ENCODE measurements at places on chromosomes 6 and 20.
A peak's percentile ranks its signal among the peaks of the same experiment; 100 is the strongest.

DNA sequence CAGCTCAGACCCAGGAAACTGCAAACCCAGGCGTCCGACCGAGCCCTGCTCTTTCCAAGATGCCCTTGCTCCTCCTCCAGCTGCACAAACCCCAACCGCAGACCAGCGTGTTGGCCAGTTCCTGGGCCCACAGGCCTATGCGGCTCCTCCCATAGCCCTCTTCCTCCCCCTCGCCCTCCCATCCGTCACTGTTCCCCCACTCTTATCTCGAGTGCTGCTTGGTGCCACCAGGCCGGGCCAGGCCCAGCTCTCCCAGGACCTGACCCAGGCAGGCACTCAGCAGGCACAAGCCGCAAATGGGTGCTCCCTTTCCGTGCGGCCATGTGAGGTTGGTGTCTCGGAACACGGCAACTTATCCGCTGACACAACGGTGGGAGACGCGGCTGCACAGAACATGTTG is 28.6 kb downstream of the ADRM1 start:
- no peak for DNase-seq

DNA sequence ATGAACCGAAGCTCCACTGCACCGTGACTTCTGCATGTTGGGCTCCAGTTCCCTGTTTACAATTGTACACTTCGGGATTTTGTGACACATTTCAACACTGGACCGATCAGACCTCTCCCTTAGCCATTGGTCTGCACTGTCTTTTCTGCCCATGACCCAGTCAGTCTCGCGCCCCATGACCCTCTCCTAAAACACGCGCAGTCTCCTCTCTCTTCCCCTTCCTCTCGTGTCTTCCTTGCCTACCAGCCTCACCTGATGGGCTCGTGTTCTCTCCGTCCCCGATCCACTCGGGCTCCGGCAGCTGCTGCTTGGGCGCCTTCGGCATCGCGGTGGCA is 535 bp upstream of the ABCF1 start:
- no peak for DNase-seq

DNA sequence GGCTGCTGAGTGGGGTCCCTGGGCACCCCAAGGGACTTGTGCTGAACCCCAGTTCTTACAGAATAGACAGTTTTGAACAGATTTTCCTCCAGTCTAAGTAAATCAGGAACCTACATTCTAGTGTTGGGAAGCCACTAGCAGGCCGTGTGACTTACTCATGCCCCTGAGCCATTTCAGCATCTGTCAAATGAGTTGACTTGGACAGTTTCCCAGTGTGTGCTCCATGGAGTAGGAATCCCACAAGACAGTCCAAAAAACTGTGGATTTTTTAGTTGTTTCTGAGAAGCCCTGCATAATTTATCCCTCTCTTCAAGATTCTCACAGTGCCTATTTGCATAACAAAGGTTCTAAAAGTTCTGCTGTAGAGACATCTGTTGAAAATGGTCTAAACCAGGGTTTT is 2.1 kb downstream of the GABRR2 start:
- DNase-seq: no peak

- DNase-seq: peak; percentile 80
Measured at GRCh38 chr6:39189915-39190544, 39.2 kb downstream of the KCNK5 start.

DNA sequence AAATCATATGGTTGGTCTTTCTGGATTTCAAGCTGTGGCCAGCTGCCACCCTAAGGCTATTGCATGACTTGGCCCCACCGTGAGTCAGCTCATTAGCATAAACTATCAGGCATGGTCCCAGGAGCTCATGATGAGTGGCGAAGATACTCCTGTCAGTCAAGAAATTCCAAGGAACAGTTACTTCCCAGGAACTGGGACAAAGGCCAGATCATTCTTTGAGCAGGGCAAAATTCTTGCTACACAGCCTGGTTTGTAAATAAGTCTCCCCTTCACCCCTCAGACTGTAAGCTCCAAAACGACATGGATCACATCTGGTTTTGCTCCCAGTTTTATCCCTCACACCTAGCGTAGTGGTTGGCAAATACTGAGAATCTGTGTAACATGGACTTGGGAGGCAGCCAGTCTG is 33.0 kb upstream of the KIAA1586 start:
- no peak for DNase-seq

GRCh38 chr6:41548098-41548840 is 2.1 kb downstream of the FOXP4 start:
- DNase-seq: no peak

DNA sequence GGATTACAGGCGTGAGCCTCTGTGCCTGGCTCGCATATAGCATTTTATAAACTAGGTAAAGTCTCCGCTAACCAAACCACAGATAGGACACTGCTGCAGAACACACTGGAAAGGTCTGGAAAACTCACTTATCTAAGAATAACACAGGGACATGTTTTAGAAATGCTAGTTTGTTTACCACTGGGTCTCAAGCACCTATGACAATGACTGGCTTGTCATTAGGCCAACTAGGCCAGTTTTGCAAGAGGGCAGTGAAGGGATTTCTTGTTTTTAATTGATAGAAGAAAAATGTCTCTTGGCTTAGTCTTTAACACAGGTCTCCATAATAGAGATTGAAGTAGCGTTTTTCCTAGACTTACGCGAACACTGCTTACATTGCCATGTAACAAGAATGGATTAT is 201.4 kb downstream of the TMEM242 start:
- DNase-seq: no peak

DNA sequence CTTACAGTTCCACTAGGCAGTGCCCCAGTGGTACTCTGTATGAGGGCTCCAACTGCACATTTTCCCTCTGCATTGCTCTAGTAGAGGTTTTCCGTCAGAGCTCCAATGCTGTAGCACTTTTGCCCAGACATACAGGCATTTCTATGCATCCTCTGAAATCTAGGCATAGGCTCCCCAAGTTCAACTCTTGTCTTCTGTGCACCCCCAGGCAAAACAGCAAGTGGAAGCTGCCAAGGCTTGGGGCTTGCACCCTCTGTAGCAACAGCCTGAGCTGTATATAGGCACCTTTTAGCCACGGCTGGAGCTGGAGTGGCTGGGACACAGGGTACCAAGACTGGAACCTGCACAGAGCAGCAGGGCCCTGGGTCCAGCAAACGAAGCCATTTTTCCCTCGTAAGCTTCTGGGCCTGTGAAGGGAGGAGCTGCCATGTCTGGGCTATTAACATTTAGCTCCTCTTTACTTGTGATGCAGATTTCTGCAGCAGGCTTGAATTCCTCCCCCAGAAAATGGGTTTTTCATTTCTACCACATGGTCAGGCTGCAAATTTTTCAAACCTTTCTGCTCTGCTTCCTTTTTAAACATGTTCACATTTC is 596.2 kb upstream of the ADGRB3 start:
- DNase-seq: peak; percentile 29

DNA sequence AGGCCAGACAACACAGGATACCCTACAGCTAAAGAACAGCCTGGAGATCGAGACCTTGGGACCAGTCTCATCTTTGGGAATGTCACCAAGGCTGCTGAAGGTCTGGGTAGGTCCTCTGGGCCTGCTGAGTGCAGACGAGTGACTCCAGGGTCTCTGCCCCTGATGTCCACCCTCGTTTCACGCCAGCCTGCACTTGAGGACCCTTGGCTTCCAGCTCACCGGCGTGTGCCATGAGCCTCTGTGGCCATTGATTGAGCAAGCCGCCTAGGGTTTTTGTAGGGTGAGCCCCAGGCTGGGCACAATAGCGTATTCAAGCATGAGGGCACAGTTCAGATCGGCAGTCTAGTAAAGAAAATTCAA is 4.3 kb downstream of the BPHL start:
- no peak for DNase-seq

DNA sequence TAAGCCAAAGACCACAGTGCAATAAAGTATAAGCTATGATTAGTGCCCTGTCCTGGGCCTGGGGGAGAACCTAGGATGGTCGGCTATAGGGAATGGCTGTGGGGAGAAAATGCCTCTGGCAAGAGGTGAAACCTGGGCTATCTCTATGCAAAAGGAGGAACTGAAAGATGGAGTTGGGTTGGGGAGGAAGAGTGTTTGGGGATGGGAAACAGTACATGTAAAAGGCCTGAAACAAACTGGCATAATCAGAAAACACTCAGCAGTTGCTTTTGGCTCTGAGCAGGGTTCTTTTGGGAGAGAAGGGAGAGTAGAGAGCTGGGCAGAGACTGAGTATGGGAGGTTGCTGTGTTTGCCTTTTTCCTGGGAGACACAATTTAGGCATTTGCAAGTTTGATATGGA is 31.9 kb upstream of the FUCA2 start:
- DNase-seq: no peak

- no peak for DNase-seq
Measured at GRCh38 chr6:112287577-112288225, 33.3 kb upstream of the LAMA4 start.

- DNase-seq: no peak
Measured at GRCh38 chr6:123592426-123592825, 44.3 kb downstream of the TRDN start.

DNA sequence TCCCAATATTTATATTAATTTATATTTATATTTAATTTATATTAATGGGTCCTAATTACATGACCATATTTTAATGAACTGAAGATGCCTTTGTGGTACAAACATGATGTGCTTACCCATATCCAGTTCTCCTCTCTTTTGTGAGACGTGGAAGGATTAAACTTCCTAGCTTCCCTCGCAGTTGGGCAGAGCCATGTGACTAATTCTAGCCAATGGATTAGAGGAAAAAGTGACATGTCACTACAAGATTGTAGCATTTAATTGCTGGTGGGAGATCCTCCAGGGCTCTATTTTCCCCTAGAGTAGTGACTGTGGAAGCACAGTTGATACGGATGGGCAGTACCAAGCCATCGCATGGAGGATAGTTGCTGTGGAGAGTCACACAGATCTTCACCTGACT is 4.8 kb upstream of the SOBP start:
- no peak for DNase-seq

GRCh38 chr6:156906451-156906850 is 129.3 kb downstream of the ARID1B start:
- no peak for DNase-seq

DNA sequence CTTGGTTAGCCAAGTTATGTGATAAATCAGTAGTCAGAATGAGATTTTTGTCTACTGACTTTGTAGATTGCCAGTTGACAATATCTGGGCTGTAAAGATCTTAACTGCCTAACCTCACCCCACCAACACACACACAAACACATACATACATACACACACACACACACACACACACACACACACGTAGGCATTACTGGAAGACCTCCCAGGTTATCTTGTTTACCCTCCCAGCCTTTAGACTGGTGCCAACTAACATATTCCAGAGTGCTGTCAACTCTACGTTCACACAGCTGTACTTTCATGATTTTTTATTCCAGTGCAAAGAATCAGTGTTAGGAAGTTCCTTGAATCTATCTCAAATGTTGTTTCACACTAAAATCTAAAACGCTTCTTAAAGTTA is 38.9 kb downstream of the BMP5 start:
- no peak for DNase-seq

DNA sequence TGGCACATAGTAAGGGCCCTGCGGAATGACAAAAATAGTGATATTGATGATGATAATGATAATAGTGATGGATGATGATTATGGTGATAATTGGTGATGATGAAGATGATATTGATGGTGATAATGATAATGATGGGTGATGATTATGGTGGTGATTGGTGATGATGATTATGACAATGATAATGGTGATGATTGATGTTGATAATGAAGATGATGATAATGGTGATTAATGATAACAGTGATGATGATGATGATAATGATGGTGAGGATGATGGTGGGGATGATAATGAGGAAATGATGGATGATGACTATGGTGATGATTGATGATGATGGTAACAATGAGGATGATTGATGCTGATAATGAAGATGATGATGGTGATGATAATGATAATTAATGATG is 48.9 kb downstream of the EDN3 start:
- no peak for DNase-seq

GRCh38 chr6:137353842-137354397 is 134.7 kb upstream of the IFNGR1 start:
- DNase-seq: no peak

GRCh38 chr6:48111143-48111506 is at the start of gene PTCHD4:
Gene PTCHD4 (minus strand): TSS chr6:48111197. CDS start chr6:48068957, 42,240 bp downstream.
- peak; percentile 31 for DNase-seq

- DNase-seq: peak; percentile 57
Measured at GRCh38 chr6:138493413-138493812, 5.9 kb downstream of the NHSL1 start.

DNA sequence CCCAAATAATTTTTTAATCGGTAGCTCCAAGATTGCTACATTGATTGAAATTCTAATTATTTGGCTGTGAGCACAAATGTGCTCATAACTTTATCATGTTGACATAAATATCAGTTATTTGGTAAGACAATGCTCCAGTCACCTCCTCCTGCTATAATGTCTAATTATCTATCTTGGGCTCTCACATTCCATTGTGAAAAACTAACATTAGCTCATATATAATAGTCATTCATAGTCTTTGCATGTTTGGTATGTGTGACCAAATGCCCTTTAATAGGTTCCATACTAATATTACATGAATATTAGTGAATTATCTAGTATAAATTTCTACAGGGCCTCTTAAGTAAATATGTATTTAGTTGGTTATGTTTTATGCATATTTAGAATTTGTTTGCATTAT is 185.6 kb upstream of the MCHR2 start:
- DNase-seq: no peak

- DNase-seq: no peak
Measured at GRCh38 chr6:1479601-1480221, 90.3 kb downstream of the FOXF2 start.

DNA sequence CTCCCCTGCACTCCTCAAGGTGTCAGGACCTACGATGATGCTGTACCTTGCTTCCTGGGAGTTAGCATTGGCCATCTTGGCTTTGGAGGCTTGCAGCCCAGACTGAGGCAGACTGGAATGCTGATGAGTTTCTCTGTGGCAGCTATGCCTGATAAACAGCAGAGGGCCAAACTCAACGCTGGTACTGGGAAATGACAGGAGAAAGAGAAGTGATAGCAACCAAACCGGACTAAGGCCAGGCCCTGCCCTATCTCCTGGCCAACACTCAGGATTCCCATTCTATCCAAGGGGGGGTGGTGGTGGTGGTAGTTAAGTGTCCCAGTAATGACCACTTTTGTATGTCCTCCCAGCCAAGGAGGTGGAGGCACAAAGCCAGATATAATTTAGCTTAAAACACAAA is 90.0 kb upstream of the DTNBP1 start:
- DNase-seq: peak; percentile 41
